ENCODE measurements at places on chromosomes 16 and 17.

DNA sequence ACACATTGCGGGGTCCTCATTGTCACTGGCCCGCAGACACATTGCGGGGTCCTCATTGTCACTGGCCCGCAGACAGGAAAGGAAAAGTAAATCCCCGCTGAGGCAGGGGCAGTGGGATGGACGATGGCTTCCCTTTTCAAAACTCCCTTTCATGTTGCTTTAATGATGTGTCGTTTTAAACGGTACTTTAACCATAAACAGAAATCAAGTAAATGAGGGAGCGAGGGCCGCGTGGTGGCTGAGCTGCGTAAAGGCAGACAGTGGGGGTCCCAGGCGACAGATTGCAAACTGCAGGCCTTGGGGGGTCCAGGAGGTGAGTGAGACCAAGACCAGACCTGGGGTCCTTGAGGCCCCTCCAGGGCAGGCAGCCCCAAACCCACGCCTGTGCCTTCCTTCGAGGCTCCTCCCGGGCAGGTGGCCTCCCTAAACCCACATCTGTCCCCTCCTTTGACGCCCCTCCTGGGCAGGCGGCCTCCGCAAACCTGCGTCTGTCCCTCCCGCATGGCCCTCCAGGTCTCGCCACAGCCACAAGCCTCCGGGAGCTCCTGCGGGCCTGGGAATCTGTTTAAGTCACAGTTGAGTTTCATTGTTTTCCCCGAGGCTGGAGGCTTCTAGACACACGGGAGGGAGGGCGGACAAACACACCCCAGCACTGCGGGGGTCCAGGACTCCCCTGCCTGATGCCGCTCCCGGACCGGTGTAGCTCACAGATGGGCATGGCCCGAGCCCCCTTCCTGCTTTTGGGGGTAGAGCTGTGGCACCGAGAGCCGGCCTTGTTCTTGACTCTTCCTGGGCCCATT is 7.3 kb downstream of the PIEZO1 start:
- no peak for DNase-seq

DNA sequence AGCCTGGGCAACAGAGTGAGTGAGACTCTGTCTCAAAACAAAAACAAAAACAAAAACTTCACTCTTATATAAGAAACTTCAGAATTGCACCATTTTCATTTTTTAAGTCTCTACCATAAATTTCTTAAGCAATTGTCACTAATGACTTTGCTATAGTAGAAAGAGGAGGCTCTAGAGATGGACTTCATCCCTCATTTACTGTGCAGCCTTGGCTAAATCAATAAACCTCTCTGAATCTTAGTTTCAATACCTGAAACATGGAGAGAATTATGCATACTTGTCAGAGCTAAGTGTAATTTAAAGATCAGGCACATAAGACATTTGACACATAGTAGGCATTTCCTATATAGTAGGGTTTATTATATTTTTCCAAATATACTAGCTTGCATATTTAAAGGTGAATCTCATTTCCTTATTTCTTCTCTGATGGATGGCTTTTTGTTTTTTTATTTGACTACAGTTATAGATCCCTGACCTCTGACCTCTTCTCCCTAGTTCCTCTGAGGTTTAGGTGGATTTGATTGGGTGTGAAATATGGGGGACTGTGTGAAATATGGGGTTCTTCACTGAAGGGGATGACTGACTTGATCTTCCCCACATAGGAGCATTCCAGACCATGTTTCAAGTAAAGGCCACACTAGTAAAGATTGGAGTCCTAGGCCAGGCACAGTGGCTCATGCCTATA is 2.7 kb downstream of the CCL5 start:
- DNase-seq, result no peak

DNA sequence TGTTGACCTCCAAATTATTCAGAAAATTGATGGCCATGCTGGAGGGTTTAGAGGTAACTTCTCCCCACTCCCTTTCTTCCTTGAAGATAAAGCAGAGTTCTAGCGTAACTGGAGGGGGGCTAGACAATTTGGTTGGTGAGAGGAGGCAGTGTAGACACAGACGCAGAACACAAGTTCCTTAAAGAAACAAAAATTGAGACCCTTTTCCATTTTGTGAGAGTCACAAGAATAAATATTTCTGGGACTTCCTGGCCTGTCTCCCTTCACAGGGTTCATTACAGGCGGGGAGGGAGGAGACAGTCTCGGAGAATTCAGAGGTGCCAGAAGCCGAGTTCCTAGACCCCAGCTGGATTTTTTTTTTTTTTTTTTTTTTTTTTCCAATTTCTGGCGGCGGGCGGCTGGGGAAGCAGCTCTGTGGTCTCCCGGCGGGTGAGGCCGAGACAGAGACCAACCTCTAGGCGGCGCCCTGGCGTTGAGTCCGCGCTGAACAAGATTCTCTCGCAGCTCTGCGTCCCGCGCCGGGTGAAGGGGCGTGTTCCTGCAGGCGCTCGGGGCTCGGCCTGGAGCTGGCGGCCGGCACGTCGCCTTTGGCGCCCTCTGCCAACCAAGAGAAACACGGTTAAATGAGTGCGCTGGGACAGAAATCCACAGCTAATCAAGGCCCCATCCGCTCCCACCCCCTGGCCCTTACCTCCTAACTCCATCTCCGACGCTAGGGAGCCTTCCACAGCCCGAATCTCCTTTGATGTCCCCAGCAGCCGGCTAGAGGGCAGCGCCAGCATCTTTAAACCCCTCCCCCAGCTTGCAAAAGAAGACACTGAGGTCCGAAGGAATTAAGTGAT is 10.2 kb upstream of the HOXB9 start:
- peak; percentile 79 for DNase-seq

GRCh38 chr17:4162775-4163466 is 19.9 kb downstream of the CYB5D2 start:
- DNase-seq, result no peak

- no peak for DNase-seq
Measured at GRCh38 chr16:11689031-11689840, 21.0 kb downstream of the SNN start.

DNA sequence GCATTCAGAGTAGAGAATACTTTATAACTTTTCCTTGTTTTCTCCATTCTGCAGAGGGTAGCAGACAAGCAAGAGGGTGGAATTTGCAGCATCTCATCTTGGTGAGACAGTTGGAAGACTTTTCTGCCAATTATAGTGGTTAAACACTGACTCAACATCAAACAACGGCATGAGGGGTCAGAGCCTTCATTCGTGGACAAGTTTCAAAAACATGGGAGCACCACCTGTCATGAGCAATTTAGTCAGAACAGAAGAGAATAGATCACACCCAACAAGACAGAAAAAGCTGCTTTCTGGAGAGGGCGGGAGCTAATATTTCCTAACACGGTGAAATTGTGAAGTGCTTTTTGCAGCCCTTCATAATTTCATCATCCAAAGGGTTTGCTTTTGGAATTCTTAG is 17.9 kb upstream of the ZNF652 start:
- no peak for DNase-seq

- no peak for DNase-seq
Measured at GRCh38 chr16:76970745-76971099, 220.3 kb upstream of the MON1B start.

- no peak for DNase-seq
Measured at GRCh38 chr17:80166446-80166845, 3.4 kb upstream of the CARD14 start.

DNA sequence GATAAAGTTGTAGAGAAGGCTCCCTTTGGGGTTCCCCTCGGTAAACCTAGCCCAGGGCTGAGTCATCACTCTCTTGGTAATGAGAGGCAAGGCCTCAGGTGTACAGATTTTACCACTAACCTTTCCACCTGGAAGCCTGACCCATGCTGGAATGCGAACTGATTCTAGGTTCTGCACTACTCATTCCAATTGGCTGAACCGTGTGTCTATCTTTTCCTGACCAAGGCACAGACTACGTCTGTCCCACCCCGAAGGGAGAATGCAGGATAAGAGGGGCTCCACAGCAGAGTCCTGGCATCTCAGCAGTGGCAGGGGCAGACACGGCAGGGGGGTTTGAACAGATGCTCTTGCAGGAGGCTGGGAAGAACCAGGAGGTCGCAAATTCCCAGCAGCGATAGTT is 65.4 kb upstream of the B4GALNT2 start:
- no peak for DNase-seq

DNA sequence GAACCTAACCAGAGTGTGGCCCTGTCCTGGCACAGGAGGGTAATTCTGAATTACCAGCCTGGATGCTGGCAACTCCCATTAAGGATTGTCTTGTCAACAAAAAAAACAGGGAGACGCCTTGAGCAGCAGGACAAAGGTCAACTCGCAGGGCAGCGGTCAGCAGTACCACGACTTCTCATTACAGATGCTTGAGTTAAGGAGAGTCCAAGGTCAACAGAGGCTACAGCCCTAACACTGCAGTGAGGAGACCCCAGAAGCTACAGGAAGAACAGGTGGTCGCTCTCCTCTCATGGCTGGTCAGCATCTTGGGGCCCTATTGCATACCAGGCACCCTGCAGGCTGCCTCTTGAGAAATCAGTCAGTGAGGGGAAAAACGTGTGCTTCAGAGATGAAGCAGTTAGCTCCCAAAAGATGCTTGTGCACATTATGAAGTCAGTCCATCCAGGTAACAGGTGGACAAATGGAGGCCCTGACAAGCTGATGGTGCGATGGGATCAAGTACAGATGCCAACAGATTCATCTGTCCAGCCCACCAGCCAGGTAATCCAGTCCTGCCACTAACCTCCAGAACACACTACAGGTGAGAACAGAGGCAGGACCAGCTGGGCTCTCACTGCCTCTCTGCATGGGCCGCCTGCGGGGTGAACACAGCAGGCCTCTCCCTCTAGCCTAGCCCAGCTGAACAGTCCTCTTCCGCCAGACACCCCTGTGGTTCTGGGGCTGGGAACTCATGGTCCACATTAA is 4.2 kb downstream of the CSNK1D start:
- DNase-seq, result no peak

- no peak for DNase-seq
Measured at GRCh38 chr17:73715769-73716168, 71.5 kb upstream of the SDK2 start.

GRCh38 chr16:65700596-65700995 is 578.7 kb upstream of the CDH11 start:
- DNase-seq, result no peak

DNA sequence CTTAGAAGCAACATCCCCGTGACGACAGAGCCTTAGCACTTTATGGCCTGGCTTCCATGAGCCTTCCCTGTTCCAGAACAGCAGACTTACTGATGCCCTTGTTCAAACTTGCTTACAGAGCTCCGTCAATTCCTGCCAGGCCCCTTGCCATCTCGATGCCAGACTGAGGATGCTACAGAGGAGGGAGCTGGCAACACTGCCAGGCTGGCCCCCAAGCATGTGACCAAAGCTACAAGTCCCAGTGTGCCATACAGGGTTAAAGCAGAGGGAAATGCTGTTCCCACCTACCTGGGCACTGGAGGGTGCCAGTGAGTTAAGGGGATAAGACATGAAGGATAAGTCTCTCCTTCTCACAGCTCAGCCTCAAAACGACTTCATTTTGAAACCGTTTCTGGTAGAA is 33.5 kb upstream of the SREBF1 start:
- DNase-seq, result no peak

DNA sequence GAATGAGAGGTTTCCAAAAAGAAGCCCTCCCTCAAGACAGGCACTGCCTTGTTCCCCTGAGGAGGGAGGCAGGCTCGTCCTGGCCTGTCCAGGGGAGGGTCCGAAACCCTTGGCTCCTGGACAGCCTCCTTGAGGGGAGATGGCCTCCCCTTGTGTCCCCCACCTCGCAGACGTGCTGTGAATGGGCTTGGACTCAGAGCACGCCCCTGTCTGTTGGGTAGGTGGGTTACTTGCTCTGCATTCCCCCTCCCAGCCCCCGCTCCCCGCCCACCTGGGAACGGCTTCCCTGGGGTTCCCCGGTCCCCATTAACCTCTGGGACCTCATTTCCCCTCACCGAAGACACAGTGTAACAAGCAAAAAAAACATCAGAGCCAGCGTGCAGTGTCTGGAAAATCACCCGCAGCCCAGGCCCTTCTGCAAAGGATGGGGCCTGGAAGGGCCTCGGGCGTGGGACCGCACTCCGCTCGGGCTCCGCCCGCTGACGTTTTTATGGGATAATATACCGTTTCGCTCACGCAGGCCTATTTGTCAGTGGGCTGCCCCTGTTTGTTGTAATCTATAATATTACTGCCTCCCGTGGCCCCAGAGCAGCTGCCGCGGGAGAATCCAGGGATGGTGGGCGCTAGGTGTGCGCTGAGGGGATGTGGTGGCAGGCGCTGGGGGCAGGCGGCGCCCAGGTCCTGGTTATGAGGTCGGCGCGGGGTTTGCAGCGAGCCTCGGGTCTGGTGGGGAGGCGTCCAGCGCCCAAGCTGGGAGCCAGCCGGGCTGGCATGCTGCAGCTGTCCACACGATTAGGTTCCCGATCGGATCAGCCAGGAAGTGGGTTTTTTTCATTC is 11.1 kb downstream of the BAHCC1 start:
- DNase-seq, result no peak

DNA sequence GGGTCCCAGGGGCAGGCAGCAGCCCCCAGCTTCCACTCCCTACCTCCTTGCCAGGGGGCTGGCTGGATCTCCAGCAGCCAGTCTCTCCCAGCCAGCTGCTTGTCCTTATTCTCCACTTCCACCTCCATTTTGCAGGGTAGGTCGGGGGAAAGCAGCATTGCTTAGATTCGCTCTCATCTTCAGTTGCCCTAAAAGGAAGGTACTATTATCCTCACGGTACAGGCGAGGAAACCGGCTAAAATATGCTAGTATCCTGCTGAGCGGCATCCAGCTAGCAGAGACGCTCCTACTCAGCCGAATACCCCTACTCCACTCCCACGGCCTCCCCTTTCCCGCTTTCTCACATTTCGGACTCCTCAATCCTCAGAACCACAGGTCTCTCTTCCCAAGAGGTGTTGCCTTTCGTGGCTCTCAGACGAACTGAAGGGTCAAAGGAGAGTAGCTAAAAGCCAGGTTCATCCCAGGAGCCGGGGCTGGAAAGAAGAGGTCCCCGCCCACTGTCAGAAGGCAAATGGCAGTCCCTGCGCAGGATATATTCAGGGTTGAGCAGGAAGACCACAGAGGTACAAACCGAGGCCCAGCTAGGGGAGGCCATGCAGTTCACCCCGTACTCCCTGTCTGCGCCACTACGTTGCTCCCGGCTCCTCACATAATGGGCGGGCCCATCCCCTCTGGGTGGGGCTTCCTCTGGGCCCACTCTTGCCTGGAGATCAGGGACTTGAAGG is 1.7 kb upstream of the RAB11FIP4 start:
- peak; percentile 29 for DNase-seq

GRCh38 chr16:1749152-1750117 is 21.9 kb downstream of the NME3 start:
- no peak for DNase-seq

DNA sequence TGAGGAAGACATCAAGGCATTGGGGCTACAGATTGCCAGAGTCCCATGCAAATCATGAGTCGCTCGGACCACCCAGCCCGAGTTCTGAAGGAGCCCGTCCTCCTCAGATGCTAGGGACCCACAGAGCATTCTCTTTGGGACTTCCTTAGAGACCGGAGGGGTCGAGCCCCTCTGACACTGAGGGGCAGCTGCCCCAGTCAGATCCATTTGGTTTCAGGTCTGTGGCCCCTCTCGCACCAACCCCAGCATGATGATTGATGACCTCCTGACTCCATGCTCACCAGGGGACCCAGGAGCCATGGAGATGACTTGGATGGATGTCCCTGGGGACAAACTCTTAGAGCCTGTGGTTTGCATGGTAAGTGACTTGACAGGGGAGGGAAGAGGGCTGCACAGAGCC is 8.0 kb downstream of the PDF start:
- no peak for DNase-seq
